ENCODE measurements at places on chromosomes 7 and 10. TPM values are rescaled to one million over a fixed set of nuclear protein-coding genes. Genes with fewer than 3 reads are reported as not detected.

Gene CAMK1D
- polyA plus RNA-seq: 9.9 TPM

Gene GRID2IP
- polyA plus RNA-seq: 0.61 TPM

Gene CDK1
- polyA plus RNA-seq: 67.8 TPM

Gene NPY4R2
- not detected for polyA plus RNA-seq

Gene ZNF37A
- 17.5 TPM for polyA plus RNA-seq

Gene C7orf25
- polyA plus RNA-seq: 5.1 TPM

Gene PLCE1
- polyA plus RNA-seq: 36.8 TPM

Gene ZMIZ1
- 59.3 TPM for polyA plus RNA-seq

Gene UNCX
- polyA plus RNA-seq: 6.5 TPM

Gene SPDYE1
- polyA plus RNA-seq: 0.39 TPM

Gene RGS10
- 35.9 TPM for polyA plus RNA-seq

DNA sequence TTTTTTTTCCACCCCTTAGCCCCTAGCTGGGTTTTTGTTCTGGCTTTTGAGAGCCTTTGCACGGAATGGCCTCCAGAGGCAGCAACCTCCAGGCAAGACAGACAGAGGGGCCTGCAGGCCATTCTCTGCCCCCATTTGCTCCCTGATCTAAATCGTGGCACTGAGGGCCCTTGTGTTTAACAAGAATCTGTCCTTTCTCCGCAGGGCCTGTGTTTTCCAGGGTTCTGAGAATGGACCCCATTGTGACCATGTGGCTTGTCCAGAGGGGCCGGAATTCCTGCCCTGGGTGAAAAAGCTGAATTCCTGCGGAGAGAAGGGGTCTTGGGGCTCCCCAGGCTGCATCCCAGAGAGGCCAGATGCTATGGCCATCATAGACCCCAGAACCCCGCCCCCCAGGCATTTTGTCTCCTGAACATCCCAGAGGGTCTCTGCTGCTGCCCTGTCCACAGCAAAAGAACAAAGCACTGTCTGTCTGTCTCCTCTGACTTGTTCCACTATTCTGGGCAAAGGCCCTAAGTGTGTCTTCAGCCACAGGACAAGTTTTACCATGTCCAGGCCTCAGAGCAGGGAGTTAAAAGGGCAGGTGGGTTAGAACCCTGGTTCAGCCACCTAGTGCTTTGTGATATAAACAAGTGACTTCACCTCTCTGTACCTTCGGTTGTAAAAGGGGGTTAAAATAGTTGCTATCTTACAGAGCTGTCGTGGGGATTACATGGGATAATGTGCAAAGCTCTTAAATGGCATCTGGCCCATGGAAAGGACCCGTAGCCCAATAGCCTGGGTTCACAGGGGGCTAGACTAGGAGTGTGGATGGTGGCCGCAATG is 155.6 kb downstream of the SH3PXD2A start:
- no peak for DNase-seq

- DNase-seq: no peak
Measured at GRCh38 chr7:66790196-66790595, 49.7 kb downstream of the RABGEF1 start.

GRCh38 chr10:77771851-77772250 is 134.2 kb upstream of the KCNMA1 start:
- no peak for DNase-seq

GRCh38 chr10:10389182-10389581 is 628.5 kb upstream of the CELF2 start:
- no peak for DNase-seq

- DNase-seq: no peak
Measured at GRCh38 chr10:114998993-114999392, 61.0 kb downstream of the TRUB1 start.

DNA sequence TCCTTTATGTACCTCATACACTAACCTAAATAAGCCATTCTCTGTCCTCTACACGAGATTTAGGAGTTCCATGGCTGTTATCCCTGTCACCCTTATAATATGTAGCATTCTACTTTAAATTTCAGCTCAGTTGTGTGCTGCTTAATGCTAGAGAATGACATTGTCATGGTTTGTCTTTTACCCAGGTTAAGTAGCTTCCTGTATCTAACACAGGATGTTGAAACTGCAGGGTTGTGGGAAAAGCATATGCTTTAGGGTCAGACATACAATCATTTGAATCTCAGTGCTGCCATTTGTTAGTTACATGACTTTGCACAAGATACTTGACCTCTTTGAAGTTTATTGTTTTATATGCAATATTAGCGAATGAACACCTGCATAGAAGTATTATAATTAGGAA is 235.1 kb upstream of the CACNA2D1 start:
- no peak for DNase-seq

- DNase-seq: no peak
Measured at GRCh38 chr10:117370205-117370604, 5.0 kb downstream of the PDZD8 start.

DNA sequence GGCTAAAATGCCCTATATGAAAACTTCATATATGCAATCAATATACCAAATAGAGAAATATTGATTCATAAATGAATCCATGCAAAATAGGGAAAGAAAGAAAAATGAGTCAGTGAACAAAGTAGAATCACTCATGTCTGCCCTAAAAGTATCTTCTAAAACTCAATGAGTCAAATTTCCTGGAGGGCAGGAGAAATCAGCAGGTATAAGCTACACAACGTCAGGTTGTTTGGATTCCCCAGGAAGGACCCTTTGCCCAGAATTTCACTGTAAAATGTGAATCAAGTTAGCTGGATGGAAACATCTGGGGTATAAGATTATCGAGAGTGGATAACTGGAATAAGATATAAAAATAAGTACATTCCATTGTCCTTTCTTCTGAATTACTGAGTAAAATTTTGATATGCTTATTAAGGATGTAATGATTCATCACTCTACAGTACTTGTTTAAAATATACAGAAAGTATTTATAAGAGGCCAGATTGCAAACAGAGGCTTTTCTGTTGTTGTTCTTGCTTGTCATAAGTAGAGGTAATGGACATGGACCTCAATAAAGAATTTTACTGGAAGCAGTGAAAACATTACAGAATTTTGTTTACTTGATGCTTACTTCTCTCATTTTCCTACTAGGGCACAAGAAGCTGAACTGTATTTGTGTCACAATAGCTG is 99.0 kb downstream of the AGMO start:
- no peak for DNase-seq

- no peak for DNase-seq
Measured at GRCh38 chr10:100670828-100671479, 74.4 kb upstream of the PAX2 start.

DNA sequence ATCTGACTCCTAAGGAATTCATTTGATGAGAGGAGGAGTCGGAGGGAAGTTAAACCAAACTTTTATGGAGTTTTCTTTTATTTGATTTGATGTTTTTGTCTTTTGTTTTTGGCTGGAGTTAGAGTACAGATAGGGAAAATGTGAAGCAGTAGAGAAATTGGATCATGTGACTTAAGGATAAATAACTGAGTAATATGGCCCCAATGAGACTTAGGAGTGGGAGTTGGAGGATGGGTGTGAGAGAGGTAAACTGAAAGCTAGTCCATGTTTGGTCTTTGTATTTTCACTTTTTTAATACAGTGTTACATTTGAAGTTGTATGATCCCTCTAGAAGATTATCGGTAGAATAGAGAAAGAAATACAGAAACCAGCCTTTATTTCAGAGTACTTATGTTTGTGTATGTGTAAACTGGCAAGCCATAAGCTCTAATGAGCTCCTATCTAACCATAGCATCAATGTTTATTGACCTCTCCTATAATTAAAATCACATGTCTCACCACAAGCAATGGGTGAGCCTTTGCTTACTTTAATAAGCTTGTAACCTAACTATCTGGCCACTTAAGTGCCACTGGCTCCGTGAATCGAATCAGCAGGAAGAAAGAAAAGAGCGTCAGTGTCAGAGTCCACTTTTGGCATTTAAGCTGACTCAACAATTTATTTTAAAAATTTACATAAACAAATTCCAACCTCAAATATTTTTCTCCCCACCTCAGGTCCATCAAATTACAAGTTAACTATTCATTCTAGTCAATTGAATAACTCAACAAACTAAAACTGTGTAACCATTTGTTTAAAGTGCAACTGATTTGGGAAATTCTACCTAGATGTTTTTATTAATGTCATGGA is 113.8 kb downstream of the EPDR1 start:
- no peak for DNase-seq

DNA sequence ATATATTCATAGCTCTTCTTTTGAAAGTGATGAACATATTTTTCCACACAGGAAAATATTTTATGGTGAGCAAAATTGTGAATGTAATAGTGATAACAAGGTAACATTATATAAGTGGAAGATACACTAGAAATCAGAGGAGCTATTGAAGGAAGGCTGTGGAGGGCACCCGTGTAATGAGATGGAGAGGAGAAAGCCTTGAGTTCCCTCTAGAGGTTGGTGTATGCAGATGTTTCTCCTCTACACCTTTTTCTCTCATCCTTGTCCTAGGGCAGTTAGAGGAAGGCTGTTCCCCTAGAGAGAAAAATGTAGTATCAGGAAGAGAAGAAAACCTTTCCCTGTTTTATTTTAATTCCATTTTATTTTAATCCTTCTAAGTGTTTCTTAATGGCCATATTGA is 54.6 kb upstream of the NRG3 start:
- no peak for DNase-seq

GRCh38 chr7:150449206-150449952 is 1.1 kb upstream of the GIMAP8 start:
- no peak for DNase-seq

DNA sequence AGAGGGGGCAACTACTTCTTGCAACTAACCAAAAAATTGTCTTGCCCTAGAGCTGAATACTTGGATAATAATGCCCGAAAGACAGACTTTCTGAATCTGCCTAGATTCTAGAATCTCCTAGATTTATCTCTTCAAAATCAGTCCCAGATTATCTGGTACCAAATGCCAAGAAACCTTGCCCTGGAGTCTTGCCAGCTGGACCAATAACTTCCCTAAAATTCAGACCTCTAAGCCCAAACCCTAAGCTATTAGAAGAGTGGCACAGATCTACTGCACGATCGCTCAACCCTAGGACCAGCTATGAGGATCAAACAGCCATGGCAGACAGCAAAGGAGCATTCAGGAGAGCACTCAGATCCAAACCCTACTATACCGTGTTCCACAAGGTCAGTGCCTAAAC is 45.0 kb downstream of the ARMH3 start:
- DNase-seq: no peak

GRCh38 chr7:22190736-22191135 is 166.2 kb downstream of the RAPGEF5 start:
- DNase-seq: no peak

GRCh38 chr10:37263304-37263703 is 137.9 kb downstream of the ANKRD30A start:
- no peak for DNase-seq

DNA sequence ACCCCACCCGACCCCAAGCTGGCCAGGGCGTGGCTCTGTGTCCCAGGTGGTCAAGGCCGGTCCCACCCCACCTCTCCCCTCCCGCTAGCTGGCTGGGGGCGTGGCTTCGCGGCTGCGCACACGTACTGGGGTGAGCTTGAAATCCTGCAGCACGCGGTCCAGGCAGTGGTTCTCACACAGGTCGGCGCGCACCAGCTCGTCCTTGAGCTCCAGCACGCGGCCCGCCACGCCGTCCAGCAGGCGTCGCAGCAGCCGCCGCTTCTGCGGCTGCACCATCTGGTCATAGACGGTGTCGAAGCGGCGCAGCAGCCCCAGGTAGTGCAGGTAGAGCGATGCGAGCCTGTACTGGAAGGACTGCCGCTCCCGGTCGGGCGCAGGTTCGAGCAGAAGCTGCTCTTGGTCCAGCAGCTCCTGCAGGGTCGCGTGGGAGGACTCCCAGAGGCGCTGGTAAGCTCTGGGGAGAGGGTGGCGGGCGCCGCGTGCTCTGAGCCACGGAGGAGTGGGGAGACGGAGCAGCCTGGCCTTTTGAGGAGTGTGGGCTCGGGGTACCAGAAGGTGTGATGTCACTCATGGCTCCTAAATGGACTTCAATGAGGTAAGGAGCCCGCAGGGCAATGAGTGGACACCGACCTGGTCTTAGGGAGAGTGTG is 5.8 kb downstream of the H2BK1 start:
- no peak for DNase-seq

- DNase-seq: no peak
Measured at GRCh38 chr10:91194497-91195179, 25.8 kb upstream of the PCGF5 start.

- no peak for DNase-seq
Measured at GRCh38 chr7:24788075-24788474, 30.8 kb upstream of the GSDME start.

- no peak for DNase-seq
Measured at GRCh38 chr7:134660242-134660785, 13.7 kb downstream of the BPGM start.

DNA sequence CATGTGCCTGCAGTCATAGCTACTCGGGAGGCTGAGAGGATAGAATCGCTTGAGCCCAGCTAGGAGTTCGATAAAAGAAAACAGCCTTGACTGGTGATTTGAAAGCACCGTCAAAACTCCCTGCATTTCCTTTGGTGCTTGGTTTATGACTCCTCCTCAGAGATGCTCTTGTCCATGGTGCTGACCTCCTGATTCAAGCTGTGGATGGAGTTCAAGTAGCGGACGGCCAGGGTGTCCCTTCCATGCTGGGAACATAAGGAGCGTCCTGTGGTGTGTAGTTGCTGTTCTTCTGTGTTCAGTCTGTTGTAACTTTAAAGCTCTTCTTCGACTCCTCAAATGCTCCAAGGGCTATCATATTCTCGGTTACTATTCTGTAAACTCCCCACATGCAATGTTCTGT is 382.5 kb upstream of the KIAA1217 start:
- DNase-seq: no peak

GRCh38 chr10:73900064-73900463 is 10.9 kb upstream of the PLAU start:
- no peak for DNase-seq

- no peak for DNase-seq
Measured at GRCh38 chr7:101097561-101097960, 12.3 kb downstream of the TRIM56 start.

GRCh38 chr10:69397972-69398371 is 18.7 kb downstream of the TACR2 start:
- DNase-seq: no peak

GRCh38 chr10:60893231-60893630 is 50.8 kb downstream of the RHOBTB1 start:
- no peak for DNase-seq

- no peak for DNase-seq
Measured at GRCh38 chr10:16779384-16779915, 37.8 kb downstream of the RSU1 start.

DNA sequence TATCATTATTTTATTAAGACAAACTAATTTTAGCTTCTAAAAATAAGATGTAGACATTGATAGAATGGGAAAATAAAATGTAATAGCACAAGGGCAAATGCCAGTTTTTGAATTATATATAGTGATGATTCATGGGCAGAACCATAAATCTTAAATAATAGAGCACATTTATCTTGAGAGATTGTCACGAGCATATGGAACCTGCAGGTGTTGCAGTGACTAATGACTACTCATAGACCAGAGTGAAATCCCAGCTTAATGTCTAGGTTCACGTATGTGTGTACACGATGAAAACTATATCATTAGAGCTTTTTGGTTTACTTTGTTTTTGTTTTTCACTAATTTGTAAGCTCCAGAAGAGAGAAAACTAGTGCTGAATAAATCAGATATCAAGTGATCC is 150.2 kb upstream of the CACNA2D1 start:
- DNase-seq: no peak
